ENCODE measurements at places on chromosomes 2 and 18.

DNA sequence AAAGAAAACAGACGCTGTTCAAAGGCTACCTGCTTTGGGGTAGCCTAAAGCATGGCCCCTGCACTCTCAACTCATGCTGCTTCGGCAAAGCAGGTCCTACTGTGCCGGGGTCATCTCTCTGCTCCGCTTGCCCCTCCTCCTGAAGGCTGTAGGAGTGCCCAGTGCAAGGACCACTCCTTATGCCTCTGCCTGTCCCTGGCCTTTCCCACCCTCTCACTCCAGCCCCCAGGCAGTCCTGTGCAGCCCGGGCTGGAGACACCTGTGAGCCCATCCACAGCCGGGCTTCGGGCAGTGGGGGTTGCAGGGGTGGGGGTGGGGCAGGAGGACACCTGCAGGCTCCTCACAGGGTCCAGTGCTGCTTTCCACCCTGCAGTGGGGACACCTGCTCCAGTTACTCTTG is 69.1 kb downstream of the ACKR3 start:
- DNase-seq: no peak

DNA sequence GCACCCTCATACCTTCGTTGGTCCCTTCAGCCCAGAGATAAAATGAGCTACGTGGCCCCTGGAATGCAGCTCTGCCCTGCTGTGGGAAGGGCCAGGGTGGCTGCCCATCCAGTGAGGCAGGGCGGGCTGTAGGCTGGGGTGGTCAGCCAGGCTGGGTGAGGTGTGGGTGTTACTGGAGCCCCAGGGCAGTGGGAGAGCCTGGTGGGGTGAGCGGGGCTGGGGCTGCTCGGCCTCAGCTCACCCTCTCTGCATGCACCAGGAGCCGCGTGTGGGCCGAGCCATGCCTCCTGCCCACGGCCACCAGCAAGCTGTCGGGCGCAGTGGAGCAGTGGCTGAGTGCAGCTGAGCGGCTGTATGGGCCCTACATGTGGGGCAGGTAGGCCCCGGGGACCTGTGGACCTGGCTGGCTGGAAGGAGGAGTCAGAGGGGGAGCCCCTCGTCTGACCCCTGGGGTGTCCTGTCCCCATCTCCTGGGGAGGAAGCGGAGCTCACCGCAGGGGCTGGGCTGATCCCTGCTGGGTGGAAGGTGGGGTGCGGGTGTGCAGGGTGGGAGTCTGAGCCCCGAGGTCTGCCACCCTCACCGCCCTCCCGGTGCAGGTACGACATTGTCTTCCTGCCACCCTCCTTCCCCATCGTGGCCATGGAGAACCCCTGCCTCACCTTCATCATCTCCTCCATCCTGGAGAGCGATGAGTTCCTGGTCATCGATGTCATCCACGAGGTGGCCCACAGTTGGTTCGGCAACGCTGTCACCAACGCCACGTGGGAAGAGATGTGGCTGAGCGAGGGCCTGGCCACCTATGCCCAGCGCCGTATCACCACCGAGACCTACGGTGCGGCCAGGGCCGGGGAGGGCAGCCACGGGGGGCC is 5.5 kb downstream of the RNPEPL1 start:
- no peak for DNase-seq

GRCh38 chr2:137944714-137945113 is 19.6 kb upstream of the HNMT start:
- no peak for DNase-seq

GRCh38 chr2:10405448-10405847 is 42.7 kb downstream of the ODC1 start:
- DNase-seq: no peak

- DNase-seq: no peak
Observed at GRCh38 chr2:141703501-141703900, 427.3 kb downstream of the LRP1B start.

GRCh38 chr2:153004627-153005026 is 286.2 kb downstream of the ARL6IP6 start:
- DNase-seq: no peak

GRCh38 chr2:126643431-126643830 is 12.5 kb upstream of the GYPC start:
- DNase-seq: no peak

Data from CD4-positive, alpha-beta T cell treated with Interleukin-1 beta for 1 hour (primary cell).